NCI-H748 treated with DMSO at 0.1 percent for 48 hours (cell line): ENCODE measurements at places on chromosomes 1 and 21.

DNA sequence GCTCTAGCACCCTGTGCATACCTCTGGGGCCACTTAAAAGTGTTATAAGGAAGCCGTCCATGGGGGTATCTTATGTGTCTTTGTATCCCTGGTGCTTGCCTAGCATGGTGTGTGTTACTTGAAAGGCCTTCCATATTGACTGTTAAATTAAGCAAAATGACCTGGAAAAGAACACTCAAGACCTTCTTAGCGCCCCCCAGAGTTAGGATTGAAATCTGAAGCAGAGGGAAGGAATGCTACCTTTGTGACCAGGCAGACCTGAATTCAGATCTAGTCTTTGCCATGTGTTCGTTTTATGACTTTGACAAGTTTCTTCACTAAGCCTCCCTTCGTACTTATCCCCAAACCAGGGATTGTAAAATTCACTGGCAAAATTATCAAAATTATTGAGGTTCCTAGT is 59.9 kb downstream of the SLC22A15 start:
- DNase-seq: no peak

DNA sequence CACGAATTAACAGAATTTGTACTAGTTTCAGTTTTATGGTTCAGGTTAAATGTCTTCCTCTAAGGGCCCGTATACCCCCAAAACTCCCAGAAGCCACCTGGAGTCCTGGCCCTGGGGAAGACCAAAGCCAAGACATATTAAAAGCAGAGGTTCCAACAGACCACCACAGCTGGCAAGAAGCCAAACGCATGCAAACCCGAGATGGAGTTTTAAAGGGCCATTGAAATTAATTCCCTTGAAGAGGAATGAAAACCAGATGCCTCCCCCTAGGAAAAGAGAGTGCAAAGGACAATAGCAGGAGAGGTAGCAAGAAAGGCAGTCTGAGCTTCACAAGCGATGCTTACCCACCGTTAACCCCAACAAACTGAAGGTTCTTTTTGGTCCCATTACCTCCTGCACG is 48.1 kb downstream of the KANK4 start:
- no peak for DNase-seq

DNA sequence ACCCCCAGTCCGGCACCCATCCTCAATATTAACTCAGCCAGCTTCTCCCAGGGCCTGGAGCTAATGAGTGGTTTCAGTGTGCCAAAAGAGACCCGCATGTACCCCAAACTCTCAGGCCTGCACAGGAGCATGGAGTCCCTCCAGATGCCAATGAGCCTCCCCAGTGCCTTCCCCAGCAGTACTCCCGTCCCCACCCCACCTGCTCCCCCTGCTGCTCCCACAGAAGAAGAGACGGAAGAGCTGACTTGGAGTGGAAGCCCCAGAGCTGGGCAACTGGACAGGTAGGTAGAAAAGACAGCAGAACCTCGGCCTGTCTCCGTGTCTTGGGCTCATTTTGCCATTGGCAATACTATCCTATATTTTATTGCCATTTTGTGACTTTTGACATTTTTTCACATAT is 45.4 kb upstream of the IPO9 start:
- no peak for DNase-seq

DNA sequence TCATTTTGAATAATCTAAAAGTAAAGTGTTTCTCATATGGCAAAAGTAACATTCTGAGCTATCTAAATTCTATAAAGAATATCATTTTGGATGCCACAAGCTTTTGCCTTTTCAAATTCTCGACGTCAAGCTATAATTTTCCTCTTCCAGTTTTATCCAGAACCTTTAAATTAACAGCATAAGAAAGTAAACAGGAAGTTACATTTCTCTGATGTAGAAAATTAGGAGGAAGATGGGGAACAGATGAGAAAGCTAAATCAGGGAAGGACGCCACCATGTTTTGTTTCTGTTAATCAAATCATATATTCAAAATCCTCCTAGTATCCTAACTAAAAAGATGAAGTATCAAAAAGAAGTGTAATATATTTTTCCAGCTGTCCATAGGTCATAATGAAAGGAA is 8.8 kb upstream of the CAMSAP2 start:
- no peak for DNase-seq

GRCh38 chr1:226457307-226457712 is 49.4 kb upstream of the PARP1 start:
- no peak for DNase-seq

- no peak for DNase-seq
Measured at GRCh38 chr21:43689556-43690337, 29.2 kb upstream of the PDXK start.

DNA sequence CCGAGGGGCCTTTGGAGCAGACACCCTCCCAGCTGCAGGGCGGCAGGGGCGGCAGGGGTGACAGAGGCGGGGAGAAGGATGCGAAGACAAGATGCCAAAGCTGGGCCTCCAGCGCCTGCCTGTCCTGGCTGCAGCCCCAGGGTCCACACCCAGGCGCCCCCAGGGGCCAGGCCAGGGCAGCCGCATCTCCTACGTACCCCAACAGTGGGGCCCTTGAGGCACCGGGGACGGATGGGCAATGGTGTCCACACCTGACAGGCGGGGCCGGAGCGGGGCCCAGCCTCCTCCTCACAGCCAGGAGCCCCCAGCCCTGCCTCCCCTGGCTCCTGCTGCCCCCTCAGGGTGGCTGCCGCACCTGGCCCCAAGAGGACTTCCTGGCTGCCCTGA is 7.2 kb downstream of the B3GALT6 start:
- no peak for DNase-seq
